Lower lobe of right lung (tissue), 2 donors: ENCODE measurements at places on chromosomes 1 and 21. TPM values are rescaled to one million over a fixed set of nuclear protein-coding genes. Genes with fewer than 3 reads are reported as not detected.

GRCh38 chr1:21693732-21694131 is 24.6 kb upstream of the RAP1GAP start:
- no peak for DNase-seq

DNA sequence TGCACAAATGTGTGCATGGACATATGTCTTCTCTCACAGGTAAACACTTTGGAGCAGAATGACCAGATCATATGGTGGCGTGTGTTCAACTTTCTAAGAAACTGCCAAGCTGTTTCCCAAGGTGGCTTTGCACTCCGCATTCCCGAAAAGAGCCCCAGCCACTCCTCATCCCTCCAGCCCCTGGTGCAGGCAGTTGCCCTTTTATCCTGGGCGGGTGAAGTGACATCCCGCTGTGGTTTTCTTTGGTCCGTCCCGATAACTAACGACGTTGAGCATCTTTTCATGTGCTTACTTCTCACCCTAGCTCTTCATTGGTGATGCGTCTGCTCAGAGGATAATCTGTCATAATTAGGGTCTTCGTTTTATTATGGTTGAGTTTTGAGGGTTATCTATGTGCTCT is 612.5 kb downstream of the MATN1 start:
- no peak for DNase-seq

DNA sequence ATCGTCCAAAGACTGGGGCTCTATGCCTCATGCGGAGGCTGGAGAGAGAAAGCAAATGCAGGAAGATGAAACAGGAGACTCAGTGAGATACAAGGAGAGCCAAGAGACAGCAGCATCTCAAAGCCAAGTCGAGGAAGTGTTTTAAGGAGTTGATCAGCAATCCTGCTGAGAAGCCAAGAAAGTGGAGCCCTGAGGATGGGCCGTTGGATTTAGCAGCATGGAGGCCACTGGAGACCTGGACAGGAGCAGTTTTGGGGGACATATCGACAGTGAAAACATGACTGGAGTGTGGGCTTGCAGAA is 107.4 kb upstream of the ZBTB40 start:
- DNase-seq, result no peak

GRCh38 chr1:31954607-31955283 is 16.6 kb upstream of the PTP4A2 start:
- DNase-seq, result peak; percentile 89

GRCh38 chr1:54794451-54795355 is 6.4 kb downstream of the TTC22 start:
- DNase-seq, result no peak

DNA sequence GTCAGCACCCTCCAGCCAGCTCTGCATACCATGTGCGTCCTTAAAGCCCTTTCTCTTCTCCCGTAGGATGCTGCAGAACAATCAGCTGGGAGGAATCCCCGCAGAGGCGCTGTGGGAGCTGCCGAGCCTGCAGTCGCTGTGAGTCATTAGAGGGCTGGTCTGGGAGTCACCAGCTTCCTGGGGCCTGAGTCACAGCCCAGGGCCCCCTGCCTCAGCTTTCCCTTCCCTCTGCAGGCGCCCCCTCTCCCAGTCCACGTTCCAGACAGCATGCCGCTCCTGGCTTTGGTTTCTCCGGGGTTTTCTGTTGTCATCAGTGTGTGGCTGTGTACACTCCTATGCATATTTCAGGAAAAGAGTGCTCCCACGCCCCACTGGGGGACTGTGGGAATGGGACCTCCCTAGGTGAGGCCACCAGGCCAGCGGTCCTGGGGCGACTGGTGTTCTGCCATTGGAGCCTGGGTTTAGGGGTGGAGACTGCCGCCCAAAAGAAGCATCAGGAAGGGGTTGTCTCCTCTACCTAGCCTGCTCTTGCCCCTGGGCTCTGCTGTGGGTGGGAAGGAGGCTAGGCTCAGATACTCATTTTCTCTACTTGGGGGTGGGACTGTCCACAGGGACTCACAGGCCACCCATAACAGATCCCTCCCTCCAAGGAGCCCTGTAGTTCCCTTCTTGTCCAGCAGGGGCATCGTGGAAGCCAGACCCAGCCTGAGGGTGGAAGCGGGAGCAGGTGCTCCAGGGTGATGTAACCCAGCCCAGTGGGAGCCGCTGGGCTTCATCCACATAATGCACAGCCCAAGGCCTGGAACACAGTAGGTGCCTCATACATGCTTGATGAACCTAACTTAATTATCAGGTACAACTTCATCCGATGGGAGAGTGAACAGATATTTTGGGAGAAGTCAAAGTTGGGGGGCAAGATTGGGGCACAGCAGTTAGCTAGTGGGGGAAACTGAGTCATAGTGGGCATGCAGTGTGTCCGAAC is 42.5 kb downstream of the LGR6 start:
- peak; percentile 73 for DNase-seq

DNA sequence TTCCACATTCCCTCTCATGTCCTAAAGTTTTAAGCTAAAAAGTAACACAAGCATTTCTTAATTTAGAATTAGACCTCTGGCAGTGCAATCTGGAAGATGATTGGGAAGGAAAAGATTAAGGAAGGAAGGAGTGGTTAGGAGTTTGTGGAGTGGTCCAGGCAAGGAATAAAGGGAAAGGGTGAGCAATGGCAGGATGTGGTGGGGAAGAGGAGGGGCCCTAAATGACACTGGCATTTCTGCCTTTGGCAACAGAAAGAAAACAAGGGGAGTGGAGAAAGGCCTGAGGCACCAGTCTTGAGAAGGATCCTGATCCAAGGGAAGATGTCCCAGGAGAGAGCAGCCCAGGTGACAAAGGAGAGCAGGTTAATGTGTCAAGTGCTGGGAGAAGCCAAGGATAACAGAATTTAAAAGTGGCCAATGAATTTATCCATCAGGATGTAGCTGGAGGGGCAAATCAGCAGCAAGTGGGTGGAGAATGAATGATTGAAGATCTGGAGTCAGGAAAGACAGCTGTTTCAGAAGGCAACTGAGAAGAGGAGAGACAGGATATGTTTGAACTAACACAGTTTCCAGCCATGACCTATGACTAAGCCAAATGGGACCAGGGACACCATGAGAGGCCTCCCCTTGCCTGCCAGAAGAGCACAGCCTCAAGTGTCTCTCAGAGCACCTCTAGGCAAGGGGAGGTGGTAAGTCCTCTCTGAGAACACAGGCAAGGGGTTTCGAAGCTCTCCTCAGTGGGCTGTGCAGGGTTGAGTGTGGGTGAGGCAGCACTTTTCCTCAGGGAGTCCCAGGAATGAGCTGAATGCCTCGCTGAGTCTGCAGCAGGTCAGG is 20.9 kb upstream of the LY9 start:
- DNase-seq, result no peak

DNA sequence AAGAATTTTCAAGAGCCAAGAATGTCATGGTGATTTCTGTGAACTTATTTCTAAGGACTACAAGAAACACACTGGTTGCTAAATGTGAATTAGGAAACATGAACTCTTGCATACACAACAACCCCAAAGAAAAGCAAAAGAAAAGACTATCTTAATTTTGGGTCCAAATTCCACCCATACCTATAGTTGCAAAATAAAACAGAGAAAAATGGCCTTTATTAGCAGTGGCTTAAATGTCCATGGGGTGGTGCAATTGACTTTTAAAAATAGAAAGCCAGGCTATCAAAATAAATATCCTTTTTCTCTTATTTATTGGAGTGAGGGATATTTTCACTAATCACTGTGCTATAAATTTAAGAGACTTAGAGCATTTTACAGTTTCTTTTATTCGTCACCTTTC is 80.9 kb upstream of the DPYD start:
- no peak for DNase-seq

- no peak for DNase-seq
These were observed 67.1 kb downstream of the GFI1 start for GRCh38 chr1:92419642-92420041.

GRCh38 chr1:116496380-116496779 is 74.4 kb downstream of the CD58 start:
- DNase-seq, result no peak

Gene OR14K1
- total RNA-seq, result not detected

GRCh38 chr1:167791281-167792187 is 69.8 kb downstream of the MPZL1 start:
- DNase-seq, result no peak

GRCh38 chr1:219058891-219059820 is 114.5 kb upstream of the LYPLAL1 start:
- no peak for DNase-seq

GRCh38 chr1:24955161-24955560 is 25.1 kb upstream of the RUNX3 start:
- no peak for DNase-seq

GRCh38 chr1:221635305-221635704 is 106.6 kb downstream of the DUSP10 start:
- DNase-seq, result no peak

- DNase-seq, result no peak
These were observed 13.3 kb downstream of the FAM151A start for GRCh38 chr1:54610048-54610447.
